ENCODE measurements at places on chromosomes 4 and X. TPM values are rescaled to one million over a fixed set of nuclear protein-coding genes. Genes with fewer than 3 reads are reported as not detected.
A peak's percentile ranks its signal among the peaks of the same experiment; 100 is the strongest.

GRCh38 chrX:43728002-43728401, 71.9 kb downstream of the MAOA start:
- DNase-seq = no peak

GRCh38 chr4:122827879-122828601, 1.4 kb downstream of the FGF2 start:
- peak; percentile 37 for DNase-seq

The HSFX2 gene
- total RNA-seq = 0.21 TPM

The FATE1 gene
- not detected for total RNA-seq

GRCh38 chrX:18647621-18648020, 24.3 kb downstream of the RS1 start:
- DNase-seq = no peak

The FAM9B gene
- not detected for total RNA-seq

The TLL1 gene
- total RNA-seq = 2.2 TPM

- DNase-seq = no peak
Observed at GRCh38 chrX:53682885-53683555, 3.5 kb downstream of the HUWE1 start.

DNA sequence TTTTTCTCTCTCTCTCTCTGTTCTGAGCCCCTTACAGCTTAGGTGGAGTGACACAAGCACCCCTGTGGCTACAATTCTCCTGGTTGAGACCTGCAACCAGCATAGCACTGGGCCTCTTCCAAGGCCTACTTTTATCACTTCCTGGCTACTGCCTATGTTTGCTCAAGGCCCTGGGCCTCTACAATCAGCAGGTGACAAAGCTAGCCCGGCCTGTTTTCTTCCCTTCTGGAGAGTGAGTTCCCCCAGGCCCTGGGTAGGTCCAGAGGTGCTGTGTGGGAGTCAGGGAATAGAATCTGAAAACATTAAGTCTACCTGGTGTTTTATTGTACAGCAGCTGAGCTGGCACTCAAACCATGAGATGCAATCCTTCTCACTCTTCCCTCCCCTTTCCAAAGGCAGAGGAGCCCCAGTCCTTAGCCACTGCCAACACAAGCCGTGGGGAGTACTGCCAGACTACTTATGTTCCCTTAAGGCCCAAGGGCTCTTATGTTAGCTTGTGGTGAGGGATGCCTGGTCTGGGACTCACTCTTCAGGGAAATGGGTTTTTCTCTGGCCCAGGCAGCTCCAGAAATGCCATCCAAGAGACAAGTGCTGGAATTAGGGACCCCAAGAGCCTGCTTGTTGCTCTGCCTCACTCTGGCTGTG, 23.8 kb upstream of the MAGEC3 start:
- no peak for DNase-seq

GRCh38 chr4:15197005-15197404, 194.7 kb downstream of the CPEB2 start:
- no peak for DNase-seq

DNA sequence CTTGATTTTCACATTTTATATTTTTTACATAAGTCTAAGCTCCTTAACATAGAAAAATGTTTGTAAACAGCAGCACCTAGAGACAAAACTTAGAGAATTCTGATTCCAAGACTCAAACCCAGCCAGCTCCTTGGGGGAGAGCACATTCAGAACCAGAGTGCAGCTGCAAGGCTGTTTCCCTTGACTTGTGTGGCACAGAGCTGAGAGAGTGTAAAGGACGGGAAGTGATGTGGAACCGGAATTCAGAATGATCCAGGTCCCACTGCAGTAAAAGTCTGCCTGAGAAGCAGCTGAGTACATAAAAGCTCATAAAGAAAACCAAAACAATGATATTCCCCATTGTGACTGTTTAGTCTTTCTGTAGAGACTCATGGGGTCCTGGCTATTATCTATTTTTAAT, 713.8 kb downstream of the RAB28 start:
- no peak for DNase-seq

DNA sequence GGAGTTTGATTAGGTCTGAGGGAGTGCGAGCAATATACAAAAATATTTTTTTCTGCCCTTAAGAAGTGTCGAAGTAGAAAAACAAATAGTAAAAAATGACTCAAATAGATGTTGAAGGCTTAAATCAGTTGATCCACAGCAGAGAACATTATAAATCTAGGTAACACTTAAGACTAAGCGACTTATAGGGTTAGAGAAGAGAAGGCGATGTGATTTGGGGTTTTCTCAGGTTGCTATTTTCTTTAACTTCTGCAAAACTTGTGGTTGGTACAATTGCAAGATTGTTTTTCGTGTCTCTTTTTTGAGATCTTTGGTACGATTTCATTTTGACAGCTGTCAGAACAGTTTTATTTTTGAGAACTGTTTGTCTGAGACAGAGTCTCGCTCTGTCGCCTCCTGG, 1479.5 kb downstream of the PCDH7 start:
- DNase-seq = no peak

- no peak for DNase-seq
Observed at GRCh38 chr4:139746431-139747171, 81.0 kb downstream of the MGST2 start.

DNA sequence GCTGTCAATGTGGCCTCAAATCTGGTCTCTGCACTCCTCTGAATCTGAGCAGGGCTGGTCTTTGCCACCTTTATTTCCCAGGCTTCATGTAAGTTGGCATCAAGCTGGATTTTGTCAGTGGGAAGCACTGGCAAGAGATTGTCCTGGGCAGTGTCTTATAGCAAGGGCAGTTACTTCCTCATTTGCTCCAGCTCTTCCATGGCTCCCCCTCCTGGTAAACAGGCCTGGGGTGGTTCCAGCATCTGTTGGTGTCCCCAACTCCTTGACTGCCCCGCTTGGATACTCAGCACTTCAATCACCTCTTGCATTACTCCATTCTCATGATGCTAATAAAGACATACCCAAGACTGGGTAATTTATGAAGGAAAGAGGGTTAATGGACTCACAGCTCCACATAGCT, 15.0 kb upstream of the REST start:
- DNase-seq = no peak

- no peak for DNase-seq
Observed at GRCh38 chrX:83759872-83760271, 101.1 kb upstream of the CYLC1 start.

- no peak for DNase-seq
Observed at GRCh38 chr4:20421603-20421985, 169.9 kb downstream of the SLIT2 start.

The P2RY8 gene
- total RNA-seq = not detected

The PRMT9 gene
- 11.0 TPM for total RNA-seq

The FAM47B gene
- total RNA-seq = not detected

GRCh38 chr4:7095611-7096155, 27.8 kb upstream of the GRPEL1 start:
- DNase-seq = no peak

DNA sequence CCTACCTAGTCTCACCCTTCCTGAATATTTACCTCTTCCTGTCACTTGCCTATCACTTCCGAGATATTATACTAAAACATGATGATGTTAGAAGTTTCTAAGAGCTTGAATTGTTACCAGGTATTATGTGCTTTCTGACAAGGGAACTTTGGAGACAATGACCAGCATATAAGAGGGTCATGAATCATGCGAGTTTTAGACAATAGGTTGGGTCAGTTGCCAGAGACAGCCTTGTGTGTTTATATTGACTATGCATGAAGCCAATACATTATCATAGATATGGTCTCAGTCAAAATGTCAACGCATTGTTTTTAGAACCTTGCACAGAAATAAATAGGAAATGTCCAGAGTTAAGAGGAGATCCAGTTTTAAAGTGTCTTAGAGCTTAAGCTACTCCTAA, 116.8 kb downstream of the KLHL4 start:
- peak; percentile 50 for DNase-seq
